ENCODE measurements at places on chromosomes 7 and 10.

DNA sequence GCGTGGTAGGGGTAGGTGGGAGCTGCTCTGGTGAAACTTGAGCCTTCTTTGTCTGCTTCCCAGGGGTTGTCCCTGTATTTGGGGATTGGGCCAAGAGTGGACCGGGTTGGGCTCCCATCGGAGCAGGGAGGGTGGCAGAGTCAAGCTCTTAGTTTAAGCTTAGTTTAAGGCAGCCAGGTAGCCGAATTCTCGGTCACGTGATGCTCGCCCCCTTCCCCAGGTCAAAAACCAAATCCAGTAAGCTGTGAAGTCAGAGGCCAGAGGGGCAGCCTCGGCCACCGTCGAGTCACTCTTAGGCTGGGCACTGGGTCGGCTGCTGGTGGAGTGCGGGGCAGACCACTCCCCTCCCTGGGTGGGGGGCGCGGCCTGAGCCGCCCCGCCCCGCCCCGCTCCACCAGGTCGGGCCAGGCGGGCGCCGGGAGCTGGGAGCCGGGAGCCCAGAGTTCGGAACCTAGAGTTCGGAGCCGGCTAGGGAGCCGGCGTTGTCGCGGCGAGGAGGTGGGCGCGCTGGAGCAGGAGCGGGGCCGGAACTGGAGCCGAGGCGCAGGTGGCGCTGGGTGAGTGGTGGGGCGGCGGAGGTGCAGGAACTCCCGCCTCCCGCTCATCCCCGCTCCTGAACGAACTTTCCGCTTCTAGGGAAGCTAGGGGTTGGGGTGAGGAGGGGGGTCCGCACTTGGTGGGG, 2.8 kb upstream of the LZTS2 start:
- DNase-seq: peak; percentile 29

DNA sequence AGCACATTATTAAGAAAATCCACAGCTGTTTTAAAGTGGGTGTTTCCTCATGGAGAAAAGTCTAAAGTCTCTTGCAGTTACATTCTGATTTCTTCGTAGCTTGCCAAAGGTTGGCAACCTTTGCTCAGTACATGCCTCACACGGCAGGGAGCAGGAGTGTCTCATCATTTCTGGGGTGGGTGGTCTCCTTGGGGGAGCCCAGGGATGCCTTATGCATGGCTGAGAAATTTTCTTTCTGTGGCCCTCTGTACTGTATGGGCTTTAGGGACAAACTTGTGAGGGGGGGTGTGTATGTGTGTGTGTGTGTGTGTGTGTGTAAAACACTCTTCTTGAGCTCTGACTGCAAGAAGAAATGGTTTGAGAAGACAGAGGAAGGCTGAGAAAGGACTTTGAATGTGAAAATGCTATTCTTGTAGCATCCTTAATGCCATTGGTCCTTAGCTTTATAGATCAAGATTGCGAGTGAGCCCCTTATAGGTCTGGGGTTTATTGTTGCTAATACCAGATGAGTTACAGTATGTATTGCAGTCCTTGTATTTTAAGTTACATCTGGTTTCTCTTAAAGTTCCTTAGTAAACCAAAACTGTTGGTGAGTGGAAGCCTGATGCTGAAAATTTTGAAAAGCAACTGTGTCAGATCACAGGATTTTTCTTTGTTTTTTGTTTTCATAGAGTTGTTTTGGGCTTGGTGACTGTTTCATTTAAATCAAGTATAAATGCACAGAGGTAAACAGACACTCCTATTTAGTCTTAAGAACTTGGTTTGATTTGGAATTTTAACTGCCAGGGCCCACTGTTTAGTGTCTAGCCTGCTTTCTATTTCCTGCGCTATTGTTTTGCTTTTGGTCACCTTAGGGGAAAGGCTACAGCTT, 242.0 kb downstream of the BICC1 start:
- DNase-seq: no peak

DNA sequence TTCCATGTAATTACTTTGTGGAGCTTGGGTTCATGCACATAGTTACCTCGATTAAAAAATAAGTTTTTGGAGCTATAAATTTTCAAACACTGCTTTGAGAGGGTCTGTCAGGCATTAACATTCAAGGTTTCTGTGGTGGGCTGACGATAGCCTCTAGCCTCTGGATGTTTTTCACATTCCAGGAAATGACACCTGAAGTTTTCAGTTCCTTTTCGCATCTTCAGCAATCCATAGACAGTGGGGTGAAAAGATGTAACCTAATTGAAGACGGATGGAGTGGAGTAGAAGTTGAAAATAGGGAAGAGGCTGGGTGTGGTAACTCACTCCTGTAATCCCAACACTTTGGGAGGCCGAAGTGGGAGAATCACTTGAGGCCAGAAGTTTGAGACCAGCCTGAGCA, 197.7 kb downstream of the AUTS2 start:
- no peak for DNase-seq

DNA sequence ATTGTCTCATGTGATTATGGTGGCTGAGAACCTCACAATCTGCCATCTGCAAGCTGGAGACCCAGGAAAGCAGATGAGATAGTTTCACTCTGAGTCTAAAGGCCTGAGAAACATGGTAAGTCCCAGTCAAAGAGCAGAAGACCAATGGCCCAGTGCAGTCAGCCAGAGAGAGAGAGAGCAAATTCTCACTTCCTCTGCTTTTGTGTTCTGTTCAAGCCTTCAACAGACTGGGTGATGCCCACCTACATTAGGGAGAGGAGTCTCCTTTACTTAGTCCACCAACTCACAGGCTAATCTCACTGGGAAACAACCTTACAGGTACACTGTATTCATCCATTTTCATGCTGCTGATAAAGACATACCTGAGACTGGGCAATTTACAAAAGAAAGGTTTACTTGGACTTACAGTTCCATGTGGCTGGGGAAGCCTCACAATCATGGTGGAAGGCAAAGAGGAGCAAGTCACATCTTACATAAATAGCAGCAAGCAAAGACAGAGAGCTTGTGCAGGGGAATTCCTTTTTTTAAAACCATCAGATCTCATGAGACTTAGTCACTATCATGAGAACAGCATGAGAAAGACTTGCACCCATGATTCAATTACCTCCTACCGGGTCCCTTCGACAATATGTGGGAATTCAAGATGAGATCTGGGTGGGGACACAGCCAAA, 4.7 kb upstream of the FRMPD2 start:
- no peak for DNase-seq

- no peak for DNase-seq
Observed at GRCh38 chr10:74118804-74119203, 31.8 kb downstream of the AP3M1 start.

DNA sequence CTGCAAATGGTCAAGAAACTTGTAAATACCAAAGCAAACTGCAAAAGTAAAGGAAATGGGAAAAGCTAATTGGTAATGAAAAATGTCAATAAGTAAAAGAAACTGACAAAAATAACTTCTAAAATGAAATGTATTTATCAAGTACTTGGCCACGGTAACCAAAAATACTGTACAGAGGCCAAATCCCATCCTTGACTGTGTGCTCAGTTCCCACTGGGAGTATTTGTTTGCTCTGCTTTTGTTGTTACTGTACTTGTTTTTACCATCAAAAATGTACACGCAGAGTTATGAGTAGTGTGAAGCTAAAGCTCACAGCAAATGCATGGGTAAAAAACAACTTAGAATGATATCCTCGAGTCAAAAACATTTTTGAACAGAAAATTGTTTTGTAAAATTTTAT, 31.1 kb downstream of the ENKUR start:
- no peak for DNase-seq

Data from NCI-H510A (cell line).